ENCODE measurements at places on chromosomes 7 and 10.

DNA sequence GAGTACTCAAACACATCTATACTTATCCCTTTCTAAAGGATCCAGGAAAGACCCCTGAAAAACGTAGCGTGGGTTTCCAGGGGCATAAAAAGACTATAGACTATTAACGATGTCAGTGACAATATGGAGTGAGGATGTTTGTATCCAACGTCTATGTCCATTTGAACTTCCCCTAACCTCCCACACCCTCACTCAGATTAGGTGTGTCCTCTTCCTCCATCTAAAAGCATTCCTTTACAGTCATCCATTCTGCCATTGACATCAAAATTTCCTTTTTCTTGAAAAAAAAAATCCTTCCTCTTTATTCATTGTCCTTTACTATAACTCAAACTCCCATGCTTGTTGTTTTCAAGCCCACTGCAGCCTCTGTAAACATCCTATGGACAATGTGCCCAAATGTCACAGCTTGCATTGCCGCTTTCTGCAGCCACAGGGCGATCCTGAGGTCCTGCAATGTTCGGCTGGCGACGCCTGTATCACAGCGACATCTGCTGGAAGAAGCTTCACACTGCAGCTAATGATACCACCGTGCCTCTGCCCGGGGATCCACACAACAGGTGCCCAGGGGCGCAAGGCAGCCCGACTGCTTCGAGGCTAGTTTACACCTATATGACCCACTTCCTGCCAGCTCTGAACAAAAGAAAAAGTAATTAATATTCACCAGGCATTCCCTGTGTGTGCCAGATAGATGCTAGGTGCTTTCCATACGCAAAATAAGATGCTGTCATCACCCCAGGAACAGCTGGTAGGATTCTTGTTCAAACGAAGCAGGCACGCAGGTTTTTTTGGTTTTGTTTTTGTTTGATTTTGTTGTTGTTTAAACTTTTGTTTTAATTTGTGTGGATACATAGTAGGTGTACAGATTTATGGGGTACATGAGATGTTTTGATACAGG lies 267.9 kb upstream of the GHITM start:
- DNase-seq = peak; percentile 78

DNA sequence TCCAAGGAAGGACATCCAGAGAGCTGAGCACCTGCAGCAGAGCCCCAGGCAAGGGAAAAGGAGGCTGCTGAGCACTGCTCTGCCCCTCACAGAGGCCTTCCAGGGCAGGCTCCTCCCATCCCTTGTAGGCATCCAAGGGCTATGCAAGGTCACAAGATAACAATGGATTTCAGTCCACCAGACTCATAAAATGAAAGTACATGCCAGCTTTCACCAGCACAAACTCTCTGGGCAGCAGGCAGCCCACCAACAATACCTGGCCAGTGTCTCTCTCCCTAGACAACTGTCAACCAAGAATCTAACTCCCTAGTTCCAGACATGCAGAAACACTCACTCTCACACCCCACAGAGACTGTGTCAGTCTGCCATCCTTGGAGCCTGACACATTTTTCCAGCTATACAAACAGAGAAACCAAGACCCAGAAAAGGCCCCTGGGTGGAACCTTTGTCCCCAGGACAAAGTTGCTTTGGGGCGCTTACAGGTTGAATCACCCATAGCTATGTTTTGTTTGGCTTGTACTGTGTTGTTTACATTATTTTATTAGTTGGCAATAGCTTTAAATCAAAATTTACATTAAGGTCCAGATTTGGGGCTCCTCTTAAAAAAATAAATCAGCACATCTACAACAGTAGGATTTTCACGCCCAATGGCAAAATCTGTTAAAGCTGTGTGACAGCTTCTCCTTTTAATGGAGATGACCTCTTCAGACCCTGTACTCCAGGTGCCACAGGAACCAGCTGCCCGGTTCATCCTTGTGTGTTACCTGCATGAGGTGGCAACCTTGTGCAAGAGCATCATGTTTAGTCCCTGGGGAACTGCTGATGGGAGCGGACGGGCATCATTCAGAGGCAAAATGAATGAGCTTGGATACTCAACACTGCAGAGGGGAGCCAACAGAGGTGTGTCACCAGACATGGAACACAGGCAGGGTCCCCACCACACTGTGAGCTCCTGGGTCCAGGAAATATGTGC lies 5.2 kb downstream of the GRID1 start:
- no peak for DNase-seq

GRCh38 chr7:126445991-126446390 lies 806.8 kb downstream of the GRM8 start:
- no peak for DNase-seq

GRCh38 chr7:2670171-2670570 lies 17.8 kb upstream of the AMZ1 start:
- no peak for DNase-seq

GRCh38 chr10:14770927-14771326 lies 3.8 kb downstream of the FAM107B start:
- DNase-seq = no peak

DNA sequence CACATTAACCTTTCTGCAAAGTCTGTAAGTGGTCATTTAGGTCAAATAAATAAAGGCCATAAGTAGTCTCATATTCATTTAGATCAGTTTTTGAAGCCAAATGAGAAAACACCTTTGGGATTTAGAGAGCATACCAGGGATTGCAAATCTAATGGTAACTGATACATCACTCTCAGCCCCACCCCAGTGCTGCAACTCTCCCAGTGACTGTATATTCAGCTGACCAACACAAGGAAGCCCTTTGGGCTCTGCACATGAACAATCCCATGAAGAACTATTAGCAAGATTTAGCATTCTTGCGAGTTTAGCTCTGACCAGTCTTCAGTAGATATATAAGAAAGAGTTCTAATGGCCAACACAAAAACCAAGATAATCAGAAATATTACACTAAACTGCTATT lies 252.3 kb downstream of the CSTF2T start:
- DNase-seq = no peak

- DNase-seq = no peak
Measured at GRCh38 chr10:96987842-96988175, 155.7 kb downstream of the LCOR start.

DNA sequence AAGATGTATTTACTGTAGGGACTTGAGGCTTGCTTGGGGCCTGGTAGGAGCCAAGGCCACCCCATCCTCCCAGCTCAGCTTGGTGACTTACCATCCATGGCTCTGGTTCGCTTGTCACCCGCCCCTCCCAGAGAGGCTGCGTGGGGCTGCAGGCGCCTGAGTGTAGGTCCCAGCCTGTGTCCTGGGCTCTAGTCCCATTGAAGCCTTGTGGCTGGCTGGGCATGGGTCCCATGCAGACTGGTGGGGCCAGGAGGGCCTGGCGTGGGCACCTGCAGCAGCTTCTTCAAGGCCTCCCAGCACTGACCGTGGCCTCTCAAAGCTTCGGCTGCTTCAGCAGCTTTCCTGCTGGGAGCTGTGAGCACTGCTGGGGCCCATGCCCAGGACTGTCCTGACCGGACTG lies 118.1 kb downstream of the INPP5A start:
- no peak for DNase-seq

- DNase-seq = peak; percentile 54
Measured at GRCh38 chr7:2632733-2633537, 1.1 kb downstream of the TTYH3 start.

GRCh38 chr10:132803416-132804210 lies 17.7 kb upstream of the NKX6-2 start:
- DNase-seq = no peak

GRCh38 chr7:134768243-134768642 lies 11.2 kb upstream of the CALD1 start:
- no peak for DNase-seq

- peak; percentile 26 for DNase-seq
Measured at GRCh38 chr7:1986366-1987083, 246.2 kb downstream of the MAD1L1 start.

DNA sequence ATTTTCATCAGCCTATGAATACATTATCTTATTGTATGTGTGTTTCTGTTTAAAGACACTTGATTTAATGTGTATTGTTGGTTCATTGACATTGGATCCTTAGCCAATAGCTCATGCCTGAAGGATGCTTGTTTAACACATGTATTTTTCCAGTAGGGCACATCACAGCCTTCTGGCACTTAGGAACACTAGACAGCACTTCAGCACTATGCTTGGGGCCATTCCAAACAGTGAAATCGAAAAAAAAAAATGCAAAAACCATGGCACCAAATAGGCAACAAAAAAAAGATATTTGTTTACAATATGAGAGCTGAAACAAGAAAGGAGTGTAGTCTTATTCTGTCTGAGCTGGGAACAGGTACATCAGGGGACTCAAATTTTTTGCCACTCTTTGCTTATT lies 262.8 kb downstream of the SLC25A13 start:
- DNase-seq = no peak

DNA sequence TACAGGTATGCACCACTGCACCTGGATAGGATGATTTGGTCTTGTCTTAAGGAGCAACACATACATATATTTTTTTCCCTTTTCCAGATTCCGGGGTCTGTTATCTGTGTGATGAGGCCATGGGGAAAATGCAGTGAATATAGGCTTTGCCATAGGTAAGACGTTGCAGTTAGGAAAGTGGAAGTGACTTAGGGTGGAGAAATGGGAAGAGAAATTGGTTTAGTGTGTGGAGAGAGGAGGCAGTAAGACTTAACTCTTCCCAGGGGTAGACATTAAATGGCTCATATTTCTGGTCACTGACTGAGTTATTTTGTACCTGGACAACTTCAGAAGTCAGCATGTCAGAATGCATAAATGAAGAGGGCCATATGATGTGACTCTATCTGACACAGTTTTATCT lies 66.7 kb downstream of the PFKFB3 start:
- no peak for DNase-seq

GRCh38 chr7:95874541-95875265 lies 102.3 kb downstream of the DYNC1I1 start:
- DNase-seq = no peak

DNA sequence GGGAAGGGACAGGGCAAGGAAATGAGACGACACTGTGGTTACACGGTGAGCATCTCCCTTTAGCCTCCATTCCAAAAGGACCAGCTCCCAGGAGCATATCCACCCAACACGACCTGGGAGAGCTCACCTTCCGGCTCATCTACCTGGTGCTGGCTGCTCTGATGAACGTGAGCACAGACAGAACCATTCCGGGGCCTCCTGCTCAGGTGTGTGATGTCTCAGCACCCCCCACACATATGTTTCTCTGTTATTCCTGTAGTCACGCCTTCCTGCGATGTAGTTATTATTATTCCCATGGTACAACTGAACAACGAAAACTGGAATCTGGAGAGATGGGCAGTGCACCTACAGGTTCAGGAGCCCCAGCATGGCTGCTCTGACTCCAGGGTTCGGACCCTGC lies 20.5 kb upstream of the GPR26 start:
- no peak for DNase-seq

DNA sequence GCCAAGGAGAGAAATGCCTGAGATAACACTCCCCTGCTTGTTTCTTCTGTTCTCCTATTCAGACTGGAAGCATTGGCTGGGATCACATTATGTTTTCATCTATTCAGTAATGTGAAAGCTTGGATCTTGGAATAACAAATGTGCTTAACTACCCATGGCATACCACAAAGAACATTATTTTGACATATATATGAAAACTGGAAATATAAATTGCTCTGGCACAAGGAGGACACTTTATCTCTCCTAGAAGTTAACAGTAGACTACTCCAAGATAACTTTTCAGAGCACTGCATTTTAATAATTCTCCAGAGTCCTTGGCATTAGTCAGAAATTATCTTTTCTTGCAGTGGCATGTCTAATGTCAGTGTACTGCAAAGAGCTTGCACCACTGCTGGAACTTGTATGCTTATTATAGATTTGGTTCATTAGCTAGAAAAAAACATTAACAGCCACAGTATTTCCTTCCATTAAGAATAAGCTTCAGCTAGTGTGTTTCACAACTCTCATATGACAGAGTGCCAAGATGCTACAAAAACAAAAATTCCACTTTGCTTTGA lies 169.3 kb upstream of the LRRN3 start:
- DNase-seq = no peak

DNA sequence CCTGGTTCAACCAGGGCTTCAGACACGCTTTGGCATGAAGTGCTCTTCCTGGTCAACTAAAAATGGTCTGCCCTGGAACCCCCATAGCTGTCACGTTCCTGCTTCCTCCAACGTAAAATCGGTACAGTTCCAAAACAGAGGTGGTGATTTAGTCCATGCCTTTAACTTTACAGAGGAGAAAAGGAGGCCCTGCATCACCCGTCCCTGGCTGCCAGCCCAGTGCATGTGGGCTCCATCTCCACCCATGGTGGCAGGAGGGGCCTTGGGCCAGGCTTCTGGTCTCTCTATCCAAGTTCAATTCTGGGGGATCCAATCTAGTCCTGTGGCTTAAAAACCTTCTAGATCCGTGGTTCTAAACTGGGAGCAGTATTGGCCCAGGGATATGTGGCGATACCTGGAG lies 18.7 kb downstream of the ECHDC3 start:
- DNase-seq = no peak

DNA sequence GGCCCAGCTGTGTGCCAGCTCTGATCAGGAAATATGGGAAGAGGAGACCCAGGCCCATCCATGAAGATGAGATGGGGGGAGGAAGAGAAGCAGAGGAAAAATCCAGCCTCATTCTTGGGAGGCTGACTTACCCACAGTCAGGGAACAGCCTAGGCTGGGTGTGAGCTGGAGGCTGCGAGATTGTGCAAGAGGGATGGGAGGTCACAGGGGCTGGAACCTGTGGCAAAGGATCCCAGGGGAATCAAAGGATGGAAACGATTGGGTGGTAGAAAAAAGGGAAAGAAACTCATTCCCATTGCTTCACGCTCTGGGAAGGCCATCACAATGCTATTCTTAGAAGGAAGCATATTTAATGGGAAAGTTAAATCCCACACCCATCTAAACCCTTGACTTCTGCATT lies 26.7 kb upstream of the CRHR2 start:
- no peak for DNase-seq

Data from stimulated activated CD8-positive, alpha-beta memory T cell treated with anti-CD3 and anti-CD28 coated beads, Interleukin-4, amount 100 ng/mL, for 48 hours (primary cell).